Naive thymus-derived CD8-positive, alpha-beta T cell (primary cell): ENCODE measurements at places on chromosomes 16 and 17. TPM values are rescaled to one million over a fixed set of nuclear protein-coding genes. Genes with fewer than 3 reads are reported as not detected.

GRCh38 chr16:53804467-53804866 is 100.5 kb downstream of the FTO start:
- no peak overlapping the region for H3K4me3 ChIP-seq
- no peak overlapping the region for H3K27ac ChIP-seq
- H3K36me3 ChIP-seq, result peaks cover 20% of the 10 kb centered on the region
- peaks cover 41% of the 10 kb centered on the region for H3K4me1 ChIP-seq
- H3K27me3 ChIP-seq, result no peaks in the 10 kb centered on the region

DNA sequence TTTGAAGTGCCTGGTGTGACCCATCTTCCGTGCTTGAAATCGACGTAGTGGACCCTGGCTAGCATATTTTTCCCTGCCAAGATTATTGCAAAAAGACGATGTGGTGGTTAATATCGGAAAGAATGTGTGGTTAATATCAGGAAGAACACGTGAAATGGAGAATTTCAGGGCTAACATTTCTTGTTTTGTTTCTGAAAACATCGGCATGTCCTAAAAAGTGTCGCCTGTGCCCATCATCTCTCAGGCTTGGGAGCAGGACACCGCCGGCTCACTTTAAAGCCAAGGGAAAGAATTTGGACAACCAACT is 345 bp upstream of the DCXR start:
- peaks cover 31% of the 10 kb centered on the region for H3K4me1 ChIP-seq
- DNase-seq, result no peak
- H3K36me3 ChIP-seq, result peaks cover 3% of the 10 kb centered on the region
- H3K27ac ChIP-seq, result peak overlapping the region; percentile 95

- H3K36me3 ChIP-seq, result no peaks in the 10 kb centered on the region
- H3K4me1 ChIP-seq, result no peaks in the 10 kb centered on the region
- no peak overlapping the region for H3K4me3 ChIP-seq
- no peak overlapping the region for H3K27ac ChIP-seq
- no peak for DNase-seq
Measured at GRCh38 chr16:57112403-57113041, 20.1 kb downstream of the CPNE2 start.

DNA sequence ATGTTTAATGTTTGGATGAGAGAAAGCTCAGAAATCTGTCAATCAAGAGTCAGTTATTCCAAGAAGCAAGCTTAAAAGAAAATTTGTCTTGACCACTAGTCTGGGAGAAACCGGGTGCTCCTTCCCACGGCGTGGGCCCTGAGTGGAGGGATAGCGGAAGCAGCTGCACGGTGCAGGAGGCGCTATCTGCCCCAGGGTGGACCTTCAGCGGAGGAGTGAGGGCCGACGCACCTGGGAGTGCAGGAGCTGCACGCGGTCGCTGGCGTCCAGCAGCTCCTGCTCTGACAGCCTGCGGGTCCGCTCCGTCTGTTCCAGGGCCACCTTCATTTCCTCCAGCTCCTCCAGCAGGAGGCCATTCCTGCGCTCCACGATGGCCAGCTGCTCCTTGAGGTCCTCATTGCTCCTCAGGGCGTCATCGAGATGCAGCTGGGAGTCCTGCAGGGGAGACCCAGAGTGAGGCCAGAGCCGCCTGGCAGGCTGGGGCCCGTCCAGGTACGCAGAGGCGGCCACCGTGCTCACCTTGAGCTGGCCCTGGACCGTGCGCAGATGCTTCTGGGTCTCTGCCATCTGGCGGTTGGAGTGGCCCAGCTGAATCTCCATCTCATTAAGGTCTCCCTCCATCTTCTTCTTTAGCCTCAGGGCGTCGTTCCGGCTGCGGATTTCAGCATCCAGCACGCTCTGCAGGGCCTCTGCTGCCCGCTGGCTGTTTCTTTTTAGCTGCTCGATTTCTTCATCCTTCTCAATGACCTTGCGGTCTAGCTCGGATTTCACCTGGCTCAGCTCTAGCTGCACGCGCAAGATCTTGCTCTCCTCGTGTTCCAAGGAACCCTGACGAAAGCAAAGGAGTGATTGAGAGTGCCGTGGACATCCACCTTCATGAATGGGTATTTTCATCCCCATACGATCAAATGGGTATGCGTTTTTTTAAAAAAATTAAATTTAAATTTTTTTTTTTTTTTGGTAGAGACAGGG is 63.5 kb downstream of the MYH13 start:
- DNase-seq, result no peak
- no peak overlapping the region for H3K4me3 ChIP-seq
- no peaks in the 10 kb centered on the region for H3K36me3 ChIP-seq
- no peak overlapping the region for H3K27ac ChIP-seq
- H3K27me3 ChIP-seq, result no peaks in the 10 kb centered on the region

- peaks cover 17% of the 10 kb centered on the region for H3K4me1 ChIP-seq
- H3K27ac ChIP-seq, result peak overlapping the region; percentile 85
- DNase-seq, result peak; percentile 37
- no peak overlapping the region for H3K4me3 ChIP-seq
Measured at GRCh38 chr17:40168262-40168832, 8.9 kb upstream of the RAPGEFL1 start.

DNA sequence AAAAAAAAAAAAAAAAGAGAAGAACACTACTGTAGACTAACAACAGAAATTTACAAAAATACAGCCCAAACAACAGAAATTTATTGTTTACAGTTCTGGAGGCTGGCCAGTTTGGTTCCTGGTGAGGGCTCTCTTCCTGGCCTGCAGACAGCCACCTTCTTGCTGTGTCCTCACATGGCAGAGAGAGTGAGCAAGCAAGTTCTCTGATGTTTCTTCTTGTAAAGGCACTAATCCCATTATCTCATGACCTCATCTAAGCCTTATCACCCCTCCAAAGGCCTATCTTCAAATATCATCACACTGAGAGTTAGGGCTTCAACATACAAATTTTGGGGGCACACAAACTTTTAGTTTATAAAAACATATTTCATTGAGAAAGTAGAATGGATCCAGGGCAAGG is 7.3 kb downstream of the ARSG start:
- no peak for DNase-seq
- peak overlapping the region; percentile 90 for H3K27ac ChIP-seq
- no peak overlapping the region for H3K4me3 ChIP-seq

DNA sequence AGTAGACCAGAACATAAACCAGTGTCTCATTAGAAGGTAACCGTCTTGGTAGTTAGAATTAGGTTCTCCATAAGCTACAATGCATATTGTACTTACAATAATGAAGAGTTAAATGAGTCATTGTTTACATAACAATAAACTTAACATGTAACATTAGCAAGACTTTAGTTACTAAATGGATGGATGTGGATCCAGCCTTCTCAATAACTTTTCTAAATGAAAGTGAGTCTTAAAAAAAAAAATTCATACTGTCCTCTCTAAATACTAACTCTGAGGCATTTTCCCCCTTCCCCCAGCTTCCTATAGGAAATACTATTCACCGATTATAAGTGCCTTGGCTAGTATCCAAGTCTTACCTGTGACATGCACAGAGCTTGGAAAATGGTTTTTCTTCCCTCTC is 155.3 kb downstream of the CYB561 start:
- no peak overlapping the region for H3K4me3 ChIP-seq
- H3K36me3 ChIP-seq, result peaks cover 30% of the 10 kb centered on the region
- no peaks in the 10 kb centered on the region for H3K27me3 ChIP-seq
- H3K27ac ChIP-seq, result no peak overlapping the region

Gene HOXB13
- not detected for polyA plus RNA-seq

Gene FAM171A2
- 0.08 TPM for polyA plus RNA-seq

Gene RTN4RL1
- polyA plus RNA-seq, result 0.35 TPM

GRCh38 chr17:82242977-82243647 is 14.3 kb downstream of the SLC16A3 start:
- peaks cover 66% of the 10 kb centered on the region for H3K4me1 ChIP-seq
- DNase-seq, result no peak
- H3K36me3 ChIP-seq, result peaks cover 10% of the 10 kb centered on the region
- no peak overlapping the region for H3K27ac ChIP-seq

GRCh38 chr17:62597920-62598319 is 29.6 kb upstream of the MRC2 start:
- peaks cover 6% of the 10 kb centered on the region for H3K36me3 ChIP-seq
- H3K4me3 ChIP-seq, result no peak overlapping the region
- DNase-seq, result no peak
- H3K4me1 ChIP-seq, result peaks cover 4% of the 10 kb centered on the region
- H3K27me3 ChIP-seq, result no peaks in the 10 kb centered on the region

DNA sequence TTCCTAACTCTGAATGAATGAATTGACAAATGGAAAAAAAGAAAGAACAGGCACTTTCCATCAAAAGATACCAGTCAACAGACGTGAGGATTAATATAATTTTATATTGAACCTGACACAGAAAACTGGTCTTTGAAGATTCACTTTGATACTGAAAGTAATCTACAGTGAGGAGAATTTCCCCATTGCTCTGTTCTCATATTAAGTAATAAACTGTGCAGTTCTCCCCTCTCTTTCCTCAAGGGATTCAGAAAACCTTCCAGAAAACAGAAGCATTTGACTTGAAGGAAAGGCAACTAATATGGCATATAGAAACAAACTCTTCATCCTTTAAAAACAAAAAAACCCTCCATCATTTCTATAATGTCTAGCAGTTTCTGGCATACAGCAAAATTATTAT is 2.2 kb downstream of the TEX2 start:
- no peak overlapping the region for H3K27ac ChIP-seq
- peaks cover 3% of the 10 kb centered on the region for H3K36me3 ChIP-seq
- no peaks in the 10 kb centered on the region for H3K27me3 ChIP-seq
- H3K4me3 ChIP-seq, result no peak overlapping the region

Gene NUTF2
- polyA plus RNA-seq, result 114 TPM

DNA sequence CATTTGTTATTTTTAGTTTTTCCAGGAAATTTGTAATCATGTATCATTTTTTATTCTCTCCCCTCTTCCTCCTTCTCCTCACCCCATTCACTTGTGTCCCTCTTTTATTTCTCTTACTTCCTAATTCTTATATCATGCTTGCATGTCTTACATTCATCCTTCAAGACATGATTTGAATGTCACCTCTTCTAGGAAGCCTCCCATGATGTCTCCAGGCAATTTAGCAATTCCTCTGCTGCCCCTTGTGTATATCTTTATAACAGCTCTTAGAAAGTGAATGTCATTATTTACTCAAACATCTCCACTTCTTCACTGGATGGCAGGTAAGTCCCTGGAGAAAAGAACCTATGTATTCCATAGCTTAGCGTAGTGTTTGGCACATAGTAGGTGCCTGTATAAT is 7.8 kb downstream of the HNF1B start:
- peaks cover under 1% of the 10 kb centered on the region for H3K4me1 ChIP-seq
- H3K27me3 ChIP-seq, result peaks cover 38% of the 10 kb centered on the region
- H3K4me3 ChIP-seq, result no peak overlapping the region

Gene KRTAP4-9
- polyA plus RNA-seq, result not detected

DNA sequence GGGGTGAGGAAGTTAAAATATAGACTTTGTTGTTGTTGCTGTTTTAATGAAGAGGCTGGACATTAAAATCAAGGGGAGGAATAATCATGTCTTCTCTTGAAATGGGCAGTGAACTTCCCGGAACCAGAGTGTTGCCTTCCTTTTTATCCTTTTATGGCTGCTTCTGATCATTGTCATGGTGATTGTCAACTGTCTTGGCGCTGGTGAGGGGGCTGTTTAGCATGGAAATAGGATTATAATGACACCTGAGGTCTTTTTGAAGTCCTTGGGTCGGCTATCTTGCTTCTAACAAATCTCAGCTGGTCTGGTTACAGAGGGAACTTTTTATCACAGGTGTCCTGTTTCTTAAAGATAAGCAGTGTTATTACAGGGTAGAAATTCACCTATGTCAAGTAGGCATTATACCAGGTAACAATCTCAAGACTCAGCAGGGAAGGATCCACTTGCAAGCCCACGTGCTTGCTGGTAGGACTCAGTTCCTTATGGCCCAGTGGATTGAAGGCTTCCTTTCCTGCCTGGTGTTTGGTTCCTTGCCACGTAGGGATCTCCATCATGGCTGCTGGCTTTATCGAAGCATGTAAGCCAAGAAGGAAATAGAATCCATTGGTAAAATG is 349.3 kb downstream of the WWOX start:
- H3K36me3 ChIP-seq, result no peaks in the 10 kb centered on the region
- no peaks in the 10 kb centered on the region for H3K27me3 ChIP-seq
- no peaks in the 10 kb centered on the region for H3K4me1 ChIP-seq
- no peak overlapping the region for H3K27ac ChIP-seq

DNA sequence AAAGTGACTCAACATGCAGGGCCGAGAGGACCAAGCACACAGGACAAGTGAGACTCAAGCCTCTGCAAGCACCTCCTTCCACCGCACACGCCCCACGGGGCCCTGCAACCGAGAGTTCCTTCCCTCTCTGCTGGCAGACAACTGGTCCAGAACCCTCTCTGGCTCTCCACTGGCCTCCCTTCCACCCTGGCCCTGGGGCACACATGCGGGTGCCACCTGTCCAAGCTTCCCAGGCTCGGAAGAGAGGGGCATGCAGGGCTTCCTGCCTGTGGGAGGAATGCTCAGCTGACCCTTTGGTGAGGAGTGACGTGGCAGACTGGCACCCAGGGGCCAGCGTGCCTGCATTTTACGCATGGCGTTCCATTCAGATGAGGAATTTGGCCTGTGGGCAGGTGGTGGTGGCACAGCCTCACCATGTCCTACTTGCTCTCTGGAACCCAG is 59.8 kb downstream of the PIPOX start:
- no peak for DNase-seq
- H3K4me1 ChIP-seq, result peaks cover 17% of the 10 kb centered on the region
- no peak overlapping the region for H3K27ac ChIP-seq
- H3K36me3 ChIP-seq, result peaks cover 78% of the 10 kb centered on the region

- H3K27ac ChIP-seq, result no peak overlapping the region
- H3K36me3 ChIP-seq, result peaks cover 2% of the 10 kb centered on the region
- DNase-seq, result no peak
- H3K27me3 ChIP-seq, result peaks cover 13% of the 10 kb centered on the region
Measured at GRCh38 chr16:71629278-71630016, 3.5 kb downstream of the MARVELD3 start.

DNA sequence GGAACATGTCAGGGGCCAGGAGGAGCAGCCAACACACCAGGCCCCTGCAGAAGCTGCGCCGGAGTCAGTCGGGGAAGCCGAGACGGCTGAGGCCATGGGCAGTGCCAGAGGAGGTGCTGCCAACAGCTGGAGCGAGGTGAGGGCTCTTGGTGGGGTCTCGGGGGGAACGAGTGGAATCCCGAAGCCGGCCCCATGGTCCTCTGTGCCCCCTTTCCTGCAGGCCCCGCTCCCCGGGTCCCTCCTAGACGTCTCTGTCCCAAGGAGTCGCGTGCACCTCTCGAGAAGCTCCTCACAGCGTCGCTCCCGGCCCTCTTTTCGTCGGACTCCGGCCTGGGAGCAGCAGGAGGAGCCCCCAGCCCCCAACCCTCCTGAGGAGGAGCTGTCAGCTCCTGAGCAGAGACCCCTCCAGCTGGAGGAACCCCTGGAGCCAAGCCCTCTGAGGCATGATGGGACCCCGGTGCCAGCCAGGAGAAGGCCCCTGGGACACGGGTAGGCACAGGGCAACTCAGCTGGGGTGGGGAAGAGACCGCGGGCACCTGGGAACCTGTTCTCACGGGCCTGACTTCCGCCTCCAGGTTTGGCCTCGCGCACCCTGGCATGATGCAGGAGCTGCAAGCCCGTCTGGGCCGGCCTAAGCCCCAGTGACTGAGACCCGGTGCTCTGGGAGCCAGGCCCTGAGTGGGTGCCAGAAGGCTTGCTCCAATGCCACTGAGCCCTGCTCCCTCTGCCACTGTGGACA is 3.6 kb downstream of the APOBR start:
- no peak for DNase-seq
- H3K27me3 ChIP-seq, result no peaks in the 10 kb centered on the region
- no peaks in the 10 kb centered on the region for H3K36me3 ChIP-seq
- peak overlapping the region; percentile 88 for H3K27ac ChIP-seq

- no peak overlapping the region for H3K27ac ChIP-seq
- no peaks in the 10 kb centered on the region for H3K36me3 ChIP-seq
- H3K4me1 ChIP-seq, result no peaks in the 10 kb centered on the region
- H3K27me3 ChIP-seq, result no peaks in the 10 kb centered on the region
- H3K4me3 ChIP-seq, result no peak overlapping the region
- DNase-seq, result no peak
Measured at GRCh38 chr16:64489449-64489848, 632.4 kb downstream of the CDH11 start.

GRCh38 chr16:15054357-15055140 is 1.3 kb downstream of the NTAN1 start:
- peak overlapping the region; percentile 89 for H3K27ac ChIP-seq
- no peak for DNase-seq
